ENCODE measurements at places on chromosomes 5 and 9.

GRCh38 chr5:14136228-14136627, 6.9 kb upstream of the TRIO start:
- no peak for DNase-seq

- DNase-seq = no peak
These were observed 25.8 kb downstream of the PTGES2 start for GRCh38 chr9:128101690-128102089.

- no peak for DNase-seq
These were observed 132.2 kb downstream of the CDC42SE2 start for GRCh38 chr5:131396015-131396414.

DNA sequence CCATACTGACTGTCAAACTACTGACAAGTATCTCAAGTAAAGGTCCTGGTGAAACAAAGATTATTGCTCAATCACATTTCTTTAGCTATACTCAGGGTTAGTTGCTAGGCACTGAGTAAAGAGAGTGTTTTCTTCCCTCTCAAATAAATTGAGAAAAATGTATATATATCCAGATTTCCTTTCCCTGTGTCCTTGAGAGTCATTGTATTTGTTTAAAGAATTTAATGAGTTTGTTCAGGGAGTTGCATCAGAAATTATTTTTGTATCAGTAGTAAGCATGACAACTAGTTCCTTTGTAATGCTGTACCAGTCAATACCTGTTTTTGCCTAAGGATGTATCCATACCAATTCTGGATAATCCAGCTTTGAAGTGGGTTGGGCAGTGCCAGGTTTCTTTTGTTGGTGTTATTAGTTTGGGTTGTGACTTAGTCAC, 3.2 kb upstream of the ANKHD1 start:
- DNase-seq = no peak

GRCh38 chr5:156949424-156949823, 13.6 kb downstream of the TIMD4 start:
- no peak for DNase-seq

DNA sequence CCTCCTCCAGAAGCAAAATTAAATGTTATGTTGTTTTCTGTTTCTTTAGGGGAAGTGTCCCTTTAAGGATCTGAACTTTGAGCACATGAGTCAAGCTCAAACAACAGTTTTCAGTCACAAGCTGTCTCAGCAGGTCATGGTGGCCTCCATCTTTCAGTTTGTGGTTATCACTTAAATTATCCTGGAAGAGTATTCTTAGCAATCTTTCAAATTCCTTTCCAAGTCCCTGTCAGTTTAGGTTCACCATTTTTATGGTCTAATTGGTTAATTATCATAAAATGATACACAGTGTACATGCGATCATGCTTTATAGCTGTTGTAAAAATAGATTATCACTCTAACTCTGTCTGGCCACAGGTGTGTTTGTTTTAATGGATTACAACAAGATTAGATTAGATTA, 43.1 kb upstream of the SELENOP start:
- DNase-seq = no peak

GRCh38 chr9:19498015-19498414, 89.2 kb downstream of the ACER2 start:
- no peak for DNase-seq

- no peak for DNase-seq
These were observed 50.1 kb upstream of the ADAMTS16 start for GRCh38 chr5:5089895-5090649.

- no peak for DNase-seq
These were observed 1717.9 kb downstream of the EFNA5 start for GRCh38 chr5:105952875-105953274.

DNA sequence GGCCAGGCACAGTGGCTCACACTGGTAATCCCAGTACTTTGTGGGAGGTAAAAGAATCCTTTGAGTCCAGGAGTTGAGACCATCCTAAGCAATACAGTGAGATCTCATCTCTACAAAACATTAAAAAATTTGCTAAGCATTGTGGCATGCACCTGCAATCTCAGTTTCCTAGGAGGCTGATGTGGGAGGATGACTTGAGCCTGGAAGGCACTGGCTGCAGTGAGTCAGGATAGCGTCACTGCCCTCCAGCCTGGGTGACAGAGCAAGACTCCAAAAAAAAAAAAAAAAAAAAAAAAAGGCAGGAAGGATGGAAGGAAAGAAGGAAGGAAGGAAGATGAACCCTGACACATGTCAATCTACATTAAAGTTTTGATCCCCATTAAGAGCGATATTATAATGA, 1452.2 kb upstream of the ACO1 start:
- DNase-seq = no peak

GRCh38 chr5:36305571-36306326, 4.0 kb upstream of the RANBP3L start:
- DNase-seq = peak; percentile 69

GRCh38 chr9:124108216-124108615, 96.6 kb downstream of the LHX2 start:
- no peak for DNase-seq

DNA sequence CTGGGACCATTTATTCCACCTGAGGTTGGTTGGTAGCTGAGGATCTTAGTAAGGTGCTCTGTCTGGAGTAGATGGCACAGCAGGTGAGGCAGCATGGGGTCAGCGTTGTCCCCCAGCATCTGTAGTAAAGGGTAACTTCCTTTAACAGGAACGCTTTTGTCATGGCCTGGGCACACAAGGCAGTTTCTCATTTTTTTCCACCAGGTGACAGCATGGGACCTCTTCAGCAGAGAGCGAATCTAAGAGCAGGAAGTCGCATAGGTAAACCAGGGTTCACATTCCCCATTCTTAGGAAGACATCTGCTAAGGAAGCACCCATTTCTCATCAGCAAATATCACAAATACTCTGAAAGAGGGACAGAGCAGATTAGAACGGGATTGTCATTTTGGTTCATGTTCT, 56.5 kb downstream of the GPR107 start:
- DNase-seq = no peak

- DNase-seq = peak; percentile 28
These were observed 42.7 kb downstream of the CYLC2 start for GRCh38 chr9:103037508-103038477.

GRCh38 chr5:98328015-98328414, 445.4 kb upstream of the RGMB start:
- DNase-seq = no peak

- no peak for DNase-seq
These were observed 11.7 kb downstream of the ZNF462 start for GRCh38 chr9:106874652-106875051.

GRCh38 chr9:120891245-120891883, 14.4 kb upstream of the PHF19 start:
- no peak for DNase-seq

- no peak for DNase-seq
These were observed 44.7 kb upstream of the HK3 start for GRCh38 chr5:176943816-176944215.

DNA sequence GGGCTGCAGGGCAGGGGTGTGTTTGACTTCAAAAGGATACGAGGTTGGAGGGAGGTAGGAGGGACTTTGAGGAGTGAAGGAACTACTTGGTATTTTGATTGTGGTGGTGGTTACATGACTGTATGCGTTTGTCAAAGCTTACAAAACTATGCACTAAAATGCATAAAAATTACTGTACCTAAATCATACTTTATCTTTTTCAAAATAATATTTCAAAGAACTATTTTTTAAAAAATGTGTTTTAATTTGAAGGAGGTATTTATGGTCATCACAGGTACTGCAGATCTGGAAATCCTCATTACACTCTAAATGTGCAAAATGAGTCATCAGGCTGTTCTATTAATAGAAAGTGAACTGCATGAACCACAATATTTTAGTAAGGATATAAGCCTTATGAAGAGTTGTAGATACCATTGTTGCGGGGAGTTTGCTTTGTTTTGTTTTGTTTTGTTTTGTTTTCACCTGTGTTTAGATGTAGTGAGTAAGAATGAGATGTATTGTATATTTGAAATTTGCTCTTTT, 116.9 kb downstream of the ARRDC3 start:
- DNase-seq = no peak

- peak; percentile 56 for DNase-seq
These were observed 204.8 kb upstream of the HAPLN1 start for GRCh38 chr5:83925321-83925954.

- no peak for DNase-seq
These were observed 128.7 kb upstream of the BOD1 start for GRCh38 chr5:173745123-173745522.

- no peak for DNase-seq
These were observed 175.5 kb upstream of the MVB12B start for GRCh38 chr9:126151031-126151685.

- DNase-seq = no peak
These were observed 3.6 kb upstream of the TMEM38B start for GRCh38 chr9:105690742-105691141.

- peak; percentile 66 for DNase-seq
These were observed 6.3 kb downstream of the TESK1 start for GRCh38 chr9:35611230-35611797.

DNA sequence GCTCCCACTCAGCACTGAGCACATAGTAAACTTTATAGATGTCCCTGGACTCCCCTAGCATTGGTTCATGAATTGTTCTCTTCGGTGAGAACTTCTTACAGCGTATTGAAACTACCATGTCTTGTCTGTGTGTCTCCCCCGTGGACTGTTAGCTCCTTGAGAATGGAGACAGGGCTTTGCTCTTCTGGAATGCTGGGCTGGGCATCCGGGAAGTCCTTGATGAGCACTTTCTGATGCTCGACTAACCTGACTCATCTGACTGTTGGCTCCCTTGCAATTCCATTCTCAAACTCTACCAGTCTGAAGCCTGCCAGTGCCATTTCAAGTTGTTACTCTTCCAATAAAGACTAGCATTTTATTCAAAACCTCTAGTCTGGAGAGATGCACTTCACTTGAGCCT, 15.0 kb upstream of the PFDN1 start:
- no peak for DNase-seq

- no peak for DNase-seq
These were observed 145.4 kb downstream of the MAPKAP1 start for GRCh38 chr9:125561509-125562148.

- DNase-seq = no peak
These were observed 51.9 kb downstream of the NEURL1B start for GRCh38 chr5:172692981-172693380.

DNA sequence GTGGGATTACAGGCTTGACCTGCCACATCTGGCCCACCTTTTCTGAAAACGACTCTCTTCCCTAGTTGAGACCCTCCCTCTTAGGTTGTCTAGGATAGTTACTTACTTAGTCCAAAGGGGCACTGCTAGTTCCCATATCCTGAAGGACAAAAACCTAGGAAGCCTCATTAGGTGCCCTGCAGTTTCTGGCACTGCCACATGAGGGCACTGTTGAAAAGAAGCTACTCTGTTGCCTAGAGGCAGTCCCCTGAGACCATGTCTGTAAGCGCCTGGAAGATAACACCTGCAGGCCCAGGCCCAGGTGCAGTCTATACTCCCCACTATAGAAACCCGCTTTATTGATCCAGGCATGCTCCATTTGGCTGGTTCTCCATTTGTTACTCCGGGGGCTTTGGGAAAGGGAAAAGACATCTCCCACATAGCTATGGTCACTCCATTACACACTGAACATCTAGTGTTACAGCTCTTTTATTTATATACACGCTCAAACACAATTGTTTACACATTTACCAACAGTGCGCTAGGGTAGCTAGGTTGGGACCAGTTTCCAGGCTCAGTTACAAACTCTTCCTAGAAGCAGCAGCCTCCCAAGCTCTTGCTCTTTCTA, 73.4 kb upstream of the PPARGC1B start:
- DNase-seq = no peak

- DNase-seq = no peak
These were observed 160.0 kb downstream of the PAPPA start for GRCh38 chr9:116313638-116314037.

GRCh38 chr9:99075246-99075912, 29.5 kb upstream of the TGFBR1 start:
- DNase-seq = no peak

DNA sequence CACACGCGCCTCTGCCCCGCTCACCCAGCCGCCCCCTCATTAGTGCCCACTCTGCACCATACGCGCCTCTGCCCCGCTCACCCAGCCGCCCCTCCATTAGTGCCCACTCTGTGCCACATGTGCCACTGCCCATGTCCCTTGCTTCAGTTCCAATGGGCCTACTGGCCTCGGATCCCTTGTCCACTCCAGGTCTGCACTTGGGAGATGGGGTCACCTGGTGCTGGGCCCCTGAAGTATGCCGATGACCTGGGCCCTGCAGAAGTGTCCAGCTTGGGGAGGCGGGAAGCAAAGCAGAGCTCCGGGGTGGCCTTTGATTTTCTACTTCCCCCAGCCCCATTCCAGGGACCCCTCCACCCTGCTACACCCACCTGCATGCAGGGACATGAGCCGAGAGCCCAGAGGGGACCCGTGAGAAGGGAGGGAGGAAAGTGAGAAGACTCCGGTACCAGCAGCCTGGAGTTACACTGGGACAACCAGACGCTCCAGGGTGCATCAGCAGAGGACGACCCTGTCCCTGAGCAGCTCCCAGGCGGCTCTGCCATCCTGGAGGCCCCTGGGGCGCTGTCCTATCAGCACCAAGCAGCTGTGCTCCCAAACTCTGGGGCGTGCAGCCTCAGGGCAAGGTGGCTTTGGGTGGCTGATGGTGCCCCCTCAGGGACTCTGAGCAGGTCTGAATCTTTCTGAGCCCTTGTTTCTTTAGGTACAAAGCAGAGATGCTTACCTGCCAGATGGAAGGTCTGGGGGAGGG, 140.8 kb downstream of the RXRA start:
- DNase-seq = no peak

DNA sequence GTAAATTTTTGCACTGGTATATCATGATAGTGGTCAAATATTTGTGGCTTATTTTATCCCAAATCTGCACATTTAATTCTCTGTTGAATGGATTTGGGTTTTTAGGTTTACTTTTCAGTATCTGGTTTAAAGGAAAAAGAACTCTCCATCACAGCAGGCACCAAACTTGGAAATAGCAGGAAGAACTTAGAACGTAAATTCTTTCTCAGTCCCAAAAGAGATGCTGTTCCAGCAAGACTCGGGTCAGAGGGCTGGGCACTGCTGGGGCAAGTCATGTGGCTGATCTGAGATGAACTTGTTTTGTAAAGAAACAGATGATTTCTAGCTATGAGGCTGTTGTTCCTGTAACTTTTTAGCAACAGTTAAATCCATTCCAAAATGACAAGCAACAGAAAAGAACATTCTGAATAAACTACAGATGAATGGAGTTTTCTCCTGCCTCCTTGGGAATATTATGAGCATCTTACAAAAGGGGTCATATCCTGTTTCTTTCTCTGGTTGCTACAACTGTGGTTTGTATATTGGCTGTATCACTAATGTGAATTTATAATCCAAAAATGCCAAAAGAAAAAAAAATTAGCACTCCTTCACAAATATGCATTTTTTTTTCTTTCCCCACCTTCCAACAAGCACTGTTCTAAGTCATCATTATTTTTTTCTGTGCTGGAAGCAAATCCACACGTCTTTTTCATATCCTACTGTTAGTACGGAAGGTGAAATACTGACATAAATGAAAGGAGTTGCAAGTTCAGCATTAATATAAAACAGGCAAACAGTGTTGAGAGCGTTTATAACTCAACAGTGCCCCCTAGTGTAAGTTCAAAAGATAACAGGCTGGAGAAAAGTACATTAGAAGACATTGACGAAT, 31.1 kb downstream of the OR2K2 start:
- peak; percentile 92 for DNase-seq

DNA sequence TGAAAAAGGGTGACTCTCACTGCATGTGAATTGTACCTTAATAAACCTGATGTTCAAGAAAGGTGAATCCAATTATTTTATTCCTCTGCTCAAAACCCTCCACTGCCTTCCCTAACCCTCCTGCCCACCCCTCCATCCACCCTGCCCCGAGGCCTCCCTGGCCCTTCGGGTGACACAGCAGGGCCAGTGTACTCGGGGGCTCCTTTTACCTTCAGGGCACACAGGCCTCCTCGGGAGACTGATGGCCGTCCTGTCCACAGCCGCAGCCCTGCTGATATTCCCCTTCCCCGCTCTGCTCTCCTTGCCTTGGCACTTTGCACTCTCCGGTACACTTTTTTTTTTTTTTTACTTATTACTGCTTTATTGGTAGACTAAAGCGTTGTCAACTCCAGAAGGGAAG, 234.0 kb downstream of the CACNA1B start:
- no peak for DNase-seq

Data from pons (tissue), 1 donor.